BJ (cell line): ENCODE measurements at places on chromosomes 7 and 10. TPM values are rescaled to one million over a fixed set of nuclear protein-coding genes. Genes with fewer than 3 reads are reported as not detected.

DNA sequence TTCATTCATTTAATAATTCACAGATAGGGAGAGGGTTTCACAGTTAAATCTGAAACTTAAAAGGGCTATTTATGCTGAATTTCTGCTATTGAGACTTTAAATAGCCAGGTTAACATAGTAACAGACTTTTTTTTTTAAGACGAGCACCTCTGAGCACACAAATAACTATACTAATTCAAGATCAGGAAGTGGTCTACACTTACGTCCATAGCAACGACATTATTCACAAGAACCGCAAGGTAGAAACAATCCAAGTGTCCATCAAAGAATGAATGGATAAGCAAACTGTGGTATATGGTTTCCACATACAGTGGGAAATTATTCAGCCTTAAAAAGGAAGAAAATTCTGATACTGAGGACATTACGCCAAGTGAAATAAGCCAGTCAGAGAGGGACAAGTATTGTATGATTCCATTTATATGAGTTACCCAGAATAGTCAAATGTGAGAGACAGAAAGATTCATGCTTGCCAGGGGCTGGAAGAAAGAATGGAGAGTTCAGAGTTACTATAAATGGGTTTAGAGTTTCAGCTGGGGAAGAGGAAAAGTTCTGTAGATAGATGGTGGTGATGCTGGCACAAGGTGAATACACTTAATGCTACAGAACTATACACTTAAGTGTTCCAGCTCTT lies 140.3 kb upstream of the LAMB4 start:
- no peak for DNase-seq

- DNase-seq, result no peak
These were observed 43.8 kb downstream of the PRLHR start for GRCh38 chr10:118551535-118552100.

DNA sequence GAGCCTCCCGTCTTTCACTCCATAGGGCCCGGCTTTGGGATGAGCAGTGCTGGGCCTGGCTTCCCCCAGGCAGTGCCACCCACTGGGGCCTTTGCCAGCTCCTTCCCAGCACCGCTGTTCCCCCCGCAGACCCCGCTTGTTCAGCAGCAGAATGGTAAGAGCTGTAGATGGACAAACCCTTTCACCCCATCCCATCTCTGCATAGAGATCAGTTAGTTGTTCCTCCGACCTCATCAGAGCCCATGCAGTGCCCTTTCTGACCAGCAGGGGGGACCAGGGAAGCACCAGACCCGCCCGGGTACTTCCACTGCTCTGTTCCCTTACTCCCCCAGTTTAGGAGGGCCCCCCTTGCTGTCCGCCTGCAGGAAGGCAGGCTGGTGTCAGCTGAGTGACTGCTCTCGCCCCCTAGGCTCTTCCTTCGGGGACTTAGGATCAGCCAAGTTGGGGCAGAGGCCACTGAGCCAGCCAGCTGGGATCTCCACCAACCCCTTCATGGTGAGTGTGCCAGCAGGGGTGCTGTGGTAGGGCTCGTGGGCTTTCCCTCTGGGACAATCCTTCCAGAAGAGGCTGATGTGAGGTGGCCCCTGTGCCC lies 9.8 kb downstream of the SAP25 start:
- no peak for DNase-seq

DNA sequence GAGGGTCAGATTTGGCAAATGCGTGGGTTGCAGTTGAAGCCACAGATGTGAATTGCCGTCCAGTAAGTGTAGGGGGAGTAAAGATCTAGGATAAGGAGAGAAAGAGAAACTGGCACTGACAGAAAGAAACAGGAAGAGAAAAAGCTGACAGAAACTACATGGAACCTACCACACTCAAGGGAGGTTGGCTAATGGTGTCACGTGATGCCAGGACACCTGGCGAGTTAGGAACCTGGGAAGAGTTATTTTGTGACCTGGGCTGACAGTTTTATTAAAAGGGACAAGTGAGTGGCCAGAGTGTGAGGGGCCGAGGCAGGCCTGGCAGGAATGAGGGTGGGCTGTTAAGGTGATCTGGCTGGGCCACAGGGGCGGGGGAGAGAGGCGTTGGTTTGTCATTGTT lies 188.7 kb downstream of the ADARB2 start:
- no peak for DNase-seq

DNA sequence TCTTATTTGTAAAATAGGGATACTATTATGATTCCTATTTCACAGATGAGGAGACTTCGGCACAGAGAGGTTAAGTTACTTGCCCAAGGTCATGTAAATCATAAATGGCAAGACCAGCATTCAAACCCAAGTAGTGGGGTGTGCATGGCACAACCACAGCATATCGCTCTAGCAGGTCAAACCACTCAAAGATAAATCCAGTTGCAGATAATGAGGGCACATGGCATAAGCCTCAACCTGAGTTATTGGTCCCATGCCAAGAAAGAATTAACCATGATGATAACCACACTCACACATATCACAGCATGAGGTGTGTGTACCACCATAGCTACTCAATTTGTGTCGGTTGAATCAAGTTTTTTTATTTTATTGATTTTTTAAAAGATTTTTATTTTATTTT lies 180.5 kb downstream of the CREB5 start:
- DNase-seq, result no peak

GRCh38 chr10:126272526-126272925 lies 115.8 kb downstream of the ADAM12 start:
- no peak for DNase-seq

- no peak for DNase-seq
These were observed 345.0 kb upstream of the STEAP1 start for GRCh38 chr7:89809291-89809690.

Gene SEC61A2
- polyA plus RNA-seq, result 6.8 and 8.5 TPM in 2 replicates

- DNase-seq, result no peak
These were observed 514 bp downstream of the RADIL start for GRCh38 chr7:4883033-4883371.

DNA sequence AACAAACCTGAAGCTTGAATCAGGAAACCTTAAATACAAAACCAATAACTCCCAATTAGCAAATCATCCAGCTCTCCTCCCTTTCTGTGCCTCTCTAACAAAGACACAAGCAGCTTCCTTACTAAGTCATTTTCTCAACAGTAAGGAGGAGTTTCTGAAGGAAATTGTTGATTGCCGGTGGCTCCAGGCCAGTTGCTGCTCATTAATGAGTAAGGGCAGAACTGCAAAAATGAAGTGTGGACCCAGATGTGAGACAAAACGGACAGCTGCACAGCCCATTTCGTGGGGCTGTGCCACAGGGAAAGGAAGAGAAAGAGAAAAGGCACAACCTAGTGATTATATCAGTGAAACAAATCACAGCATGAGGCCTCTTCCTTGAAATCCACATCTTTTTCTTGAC lies 42.8 kb upstream of the RHOBTB1 start:
- no peak for DNase-seq

- DNase-seq, result no peak
These were observed 474.1 kb upstream of the ZMIZ1 start for GRCh38 chr10:78594559-78595268.

- DNase-seq, result no peak
These were observed 1314.5 kb downstream of the XPNPEP1 start for GRCh38 chr10:108608860-108609259.

DNA sequence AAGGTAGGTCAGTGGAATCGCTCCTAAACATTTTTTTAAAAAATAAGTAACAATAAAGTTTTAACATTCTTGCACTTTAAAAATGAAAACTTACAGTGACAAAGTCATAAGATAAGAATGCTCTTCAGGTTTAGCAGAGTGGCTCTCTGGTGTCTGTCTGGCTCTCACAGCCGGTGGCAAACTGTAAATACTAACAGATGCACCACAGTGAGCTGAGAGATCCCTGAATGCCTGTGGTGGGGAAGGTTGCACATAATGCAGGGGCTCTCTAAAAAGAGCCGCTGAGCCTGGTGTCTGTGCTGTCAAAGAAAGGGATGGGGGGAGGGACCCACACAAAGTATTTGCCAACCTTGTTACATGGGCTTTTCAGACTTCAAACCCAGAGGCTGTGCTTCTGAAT lies 498.3 kb downstream of the CCSER2 start:
- DNase-seq, result peak; percentile 4

- DNase-seq, result no peak
These were observed 17.3 kb downstream of the SFTPA1 start for GRCh38 chr10:79628083-79628482.

GRCh38 chr10:105195831-105196230 lies 554.7 kb downstream of the SORCS3 start:
- no peak for DNase-seq

GRCh38 chr10:74174521-74174920 lies 23.5 kb downstream of the ADK start:
- DNase-seq, result no peak

Gene FAM237B
- polyA plus RNA-seq, result not detected in 2 replicates

DNA sequence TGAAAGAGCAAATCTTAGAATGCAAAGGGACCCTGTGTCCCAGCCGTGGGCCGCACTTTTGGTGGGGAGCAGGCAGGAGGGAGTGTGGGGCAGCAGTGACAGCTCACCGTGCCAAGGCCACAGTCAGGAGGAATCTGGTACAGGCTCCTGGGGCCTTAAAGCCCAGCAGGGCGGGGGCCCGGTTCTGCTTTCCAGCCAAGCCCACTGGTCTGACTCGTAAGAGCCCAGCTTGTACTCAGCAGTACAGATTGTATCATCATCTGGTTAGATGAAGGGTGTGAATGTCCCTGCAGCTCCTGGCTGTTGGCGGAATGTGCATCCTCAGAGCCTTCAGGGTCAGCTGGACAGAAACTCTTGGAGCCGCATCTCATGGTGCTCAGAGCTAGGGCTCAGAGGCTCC lies 30.5 kb upstream of the TRIM8 start:
- no peak for DNase-seq

Gene PITX3
- not detected in 2 replicates for polyA plus RNA-seq

GRCh38 chr10:52316001-52316400 lies 1.9 kb downstream of the DKK1 start:
- no peak for DNase-seq

GRCh38 chr7:84895563-84895962 lies 291.3 kb downstream of the SEMA3D start:
- DNase-seq, result no peak

Gene TBX20
- not detected in 2 replicates for polyA plus RNA-seq

Gene MSMB
- not detected in 2 replicates for polyA plus RNA-seq

DNA sequence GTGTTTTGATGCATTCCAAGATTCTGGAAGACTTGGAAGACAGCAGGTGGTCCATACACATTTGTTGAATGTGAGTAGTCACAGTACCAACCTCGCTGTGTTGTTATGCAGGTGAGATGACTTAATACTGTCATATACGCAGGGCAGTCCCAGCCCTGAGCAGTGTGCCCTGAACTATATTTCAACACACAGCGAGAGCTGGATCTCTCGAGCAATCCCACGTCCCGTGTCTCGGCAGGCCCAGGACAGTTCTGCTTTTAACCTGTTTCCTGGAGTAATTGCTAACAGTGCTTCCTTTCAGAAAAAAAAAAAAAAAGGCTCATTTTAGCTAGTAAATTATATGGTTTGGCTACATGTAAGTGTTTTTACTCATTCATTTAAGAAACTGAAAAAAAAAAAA lies 179.7 kb downstream of the PRKCQ start:
- DNase-seq, result no peak

Gene ASB15
- polyA plus RNA-seq, result not detected in 2 replicates
